ENCODE measurements at places on chromosomes 7 and 10.

DNA sequence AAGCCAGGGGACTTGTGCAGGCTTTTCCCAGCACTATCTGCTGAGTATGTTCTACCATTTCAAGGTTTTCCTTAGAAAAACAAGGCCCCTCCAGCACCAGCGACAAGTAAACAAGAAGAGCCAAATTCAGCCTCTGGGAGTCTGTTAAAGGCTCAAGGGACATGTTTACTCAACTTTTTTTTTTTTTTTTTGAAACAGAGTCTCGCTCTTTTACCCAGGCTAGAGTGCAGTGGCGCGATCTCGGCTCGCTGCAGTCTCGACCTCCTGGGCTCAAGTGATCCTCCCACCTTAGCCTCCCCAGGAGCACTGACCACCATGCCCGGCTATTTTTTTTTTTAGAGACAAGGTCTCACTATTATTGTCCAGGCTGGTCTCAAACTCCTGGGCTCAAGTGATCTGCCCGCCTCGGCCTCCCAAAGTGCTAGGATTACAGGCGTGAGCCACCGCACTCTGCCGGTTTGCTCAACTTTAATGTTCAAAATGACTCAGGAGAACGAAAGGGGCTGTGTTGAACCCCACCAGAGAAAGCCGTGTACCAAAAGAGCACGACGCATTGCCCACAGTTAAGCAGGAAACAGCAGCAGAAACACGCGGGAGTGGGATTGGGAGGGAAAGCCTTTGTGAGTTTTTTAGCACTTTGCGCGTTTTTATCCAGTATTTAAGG is 772 bp downstream of the PRDX3 start:
- no peak for DNase-seq

DNA sequence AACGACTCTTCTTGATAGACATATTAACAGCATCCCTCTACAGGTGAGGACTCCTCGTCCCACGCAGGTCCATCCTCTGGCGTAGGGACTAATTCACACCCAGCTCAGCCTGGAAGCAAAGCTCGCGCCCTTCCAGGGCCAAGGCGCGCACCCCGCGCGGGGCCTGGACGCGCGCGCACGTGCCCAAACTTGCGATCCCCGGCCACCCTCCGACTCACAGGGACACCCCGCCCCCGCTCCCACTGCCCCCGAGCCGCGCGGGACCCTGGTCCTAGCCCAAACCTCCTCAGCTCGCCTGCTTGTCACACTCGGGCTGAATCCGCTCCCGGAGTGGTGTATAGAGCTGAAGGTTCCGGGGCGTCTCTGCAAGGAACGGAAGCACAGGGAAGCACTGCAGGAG is 76.9 kb downstream of the ZNF248 start:
- DNase-seq, result no peak

DNA sequence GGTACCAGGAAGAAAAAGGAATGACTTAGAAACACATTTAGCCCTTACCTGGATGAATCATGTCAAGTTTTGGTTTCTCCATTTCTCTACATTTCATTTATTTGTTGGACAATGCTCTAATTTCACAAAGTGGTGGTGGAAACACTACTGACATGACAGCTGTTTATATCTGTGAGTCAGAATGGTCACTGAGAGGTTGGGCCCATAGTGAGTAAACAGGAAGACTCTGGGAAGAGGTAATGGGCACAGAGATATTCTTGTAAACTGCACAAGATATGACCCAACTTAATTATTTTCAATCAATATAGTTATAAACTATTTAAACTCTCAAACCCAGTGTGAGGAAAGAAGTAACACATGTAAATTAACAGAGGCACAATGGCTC is 176.3 kb upstream of the MEOX2 start:
- no peak for DNase-seq

GRCh38 chr7:12385364-12385786 is 18.3 kb downstream of the VWDE start:
- DNase-seq, result no peak

- DNase-seq, result no peak
Measured at GRCh38 chr7:26329520-26330255, 38.0 kb downstream of the SNX10 start.

- DNase-seq, result no peak
Measured at GRCh38 chr7:145489609-145490008, 627.0 kb upstream of the CNTNAP2 start.

DNA sequence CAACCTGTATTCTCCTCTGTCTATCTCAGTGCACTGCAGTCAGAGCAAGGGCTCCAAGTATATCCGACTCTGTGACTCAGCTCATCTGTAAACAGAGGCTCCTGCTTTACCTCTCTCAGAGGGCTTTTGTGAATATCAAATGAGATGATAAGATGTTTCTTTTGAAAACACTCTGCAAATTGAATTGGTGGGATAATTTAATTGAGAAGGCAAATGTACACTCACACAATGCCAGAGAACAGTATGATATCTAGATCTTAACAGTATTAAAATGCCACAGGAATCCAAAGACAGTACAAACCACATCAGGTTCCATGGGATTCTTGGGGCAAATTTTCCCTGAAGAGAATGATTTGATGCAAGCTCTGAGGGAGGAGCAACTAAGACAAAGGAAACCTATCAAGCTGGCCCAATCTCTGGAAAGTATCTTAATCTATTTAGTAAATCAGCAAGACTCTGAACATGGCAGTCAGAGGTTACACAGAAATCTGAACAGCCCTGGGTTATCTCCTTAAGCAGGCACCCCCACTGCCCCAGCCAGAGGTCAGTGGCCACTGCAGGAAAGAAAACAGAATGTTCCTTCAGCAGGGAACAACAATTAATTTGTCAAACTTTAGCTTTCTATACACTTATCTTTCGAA is 45.9 kb downstream of the DOCK4 start:
- DNase-seq, result no peak

- DNase-seq, result peak; percentile 4
Measured at GRCh38 chr7:125670926-125671572, 741.4 kb upstream of the POT1 start.

Data from HuH-7 (cell line).